Cortex of kidney (tissue), 1 donor: ENCODE measurements at places on chromosomes 6 and 20.

GRCh38 chr6:152117156-152118133 is 310.0 kb downstream of the ESR1 start:
- DNase-seq: no peak

DNA sequence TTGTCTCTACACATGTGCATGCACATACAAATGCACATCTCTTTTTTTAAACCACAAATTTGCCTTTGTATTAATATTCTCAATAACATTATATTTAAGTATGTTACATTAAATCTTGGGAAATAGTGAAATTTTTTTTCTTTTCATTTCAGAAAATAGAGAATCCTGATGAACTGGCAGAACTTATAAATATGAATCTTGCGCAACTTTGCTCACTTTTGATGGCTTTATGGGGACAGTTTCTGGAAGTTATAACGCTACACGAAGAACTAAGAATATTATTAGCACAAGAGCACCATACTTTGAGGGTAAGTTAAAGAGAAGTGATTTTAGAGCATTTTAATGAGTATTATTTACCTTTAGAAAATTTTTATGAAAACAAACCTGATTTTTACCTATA is 64.2 kb upstream of the SDHAF4 start:
- DNase-seq: no peak

DNA sequence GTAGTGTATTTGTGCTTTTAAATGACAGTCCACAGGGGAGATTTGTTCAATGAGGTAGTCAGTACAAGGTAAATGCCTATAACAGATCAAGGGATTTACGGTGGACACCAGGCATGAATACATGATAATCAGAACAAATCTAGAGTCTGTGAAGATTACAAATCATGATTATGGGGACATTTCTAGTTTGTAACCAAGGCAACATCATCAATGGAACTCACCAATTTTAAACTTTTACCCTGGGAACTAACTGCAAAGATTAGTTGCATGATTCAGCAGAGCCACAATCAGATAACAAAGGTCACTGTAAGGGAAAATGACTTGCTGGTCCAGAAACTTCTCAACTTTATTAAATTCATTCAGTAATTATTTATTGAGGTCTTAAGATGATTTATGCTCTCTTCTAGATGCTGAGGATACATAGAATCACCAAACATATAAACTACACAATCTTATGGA is at the start of gene CRISP1:
CRISP1 (minus strand) TSS at position 51 of the 459 bp plus-strand sequence. CDS start 9,135 bp downstream, outside the sequence.
- DNase-seq: no peak

- no peak for DNase-seq
Observed at GRCh38 chr20:33059136-33059535, 5.4 kb downstream of the BPIFB3 start.

GRCh38 chr6:77415706-77416105 is 47.6 kb downstream of the HTR1B start:
- no peak for DNase-seq

- DNase-seq: no peak
Observed at GRCh38 chr6:25872814-25873213, 1.2 kb downstream of the SLC17A3 start.

DNA sequence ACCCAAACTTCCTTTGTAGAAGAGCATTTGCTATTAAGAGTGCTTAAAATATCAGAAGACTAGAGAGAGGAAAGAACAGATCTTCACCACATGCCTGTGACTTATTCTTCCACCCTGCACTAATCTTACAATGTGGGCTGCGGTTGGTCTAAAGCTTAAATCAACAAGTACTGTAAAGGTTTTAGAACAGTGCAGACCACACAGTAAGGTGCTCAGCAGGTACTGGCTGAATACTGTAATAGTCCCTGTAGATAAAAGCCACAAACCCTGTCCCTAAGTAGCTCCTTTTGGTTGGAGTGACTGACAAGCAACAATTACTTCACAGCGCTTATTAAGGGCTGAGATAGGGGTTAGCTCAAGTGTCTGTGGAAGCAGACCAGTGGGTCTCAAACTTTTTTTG is 972 bp upstream of the PHF3 start:
- DNase-seq: no peak

- DNase-seq: no peak
Observed at GRCh38 chr6:138522611-138523010, 23.3 kb upstream of the NHSL1 start.

DNA sequence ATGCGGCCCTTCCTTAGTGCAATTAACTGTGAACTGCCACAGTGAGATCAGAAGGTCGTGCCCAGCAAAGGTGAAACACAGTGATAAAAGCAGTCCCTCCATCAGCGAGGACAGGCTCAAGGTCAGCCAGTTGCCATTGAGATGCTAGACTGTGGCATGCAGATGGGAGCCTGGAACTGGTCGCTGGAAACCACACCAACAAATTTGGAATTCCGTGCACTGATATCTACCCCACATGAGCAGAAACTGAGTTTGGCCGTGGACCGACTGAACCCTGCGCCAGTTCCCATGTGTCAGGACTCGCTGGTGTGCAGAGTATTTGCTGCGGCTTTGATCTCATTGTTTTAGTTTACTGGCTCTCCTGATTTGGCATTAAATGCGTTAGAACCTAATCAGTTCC is 125.6 kb upstream of the QKI start:
- no peak for DNase-seq

GRCh38 chr6:169783401-169783800 is 32.0 kb downstream of the ERMARD start:
- no peak for DNase-seq

- no peak for DNase-seq
Observed at GRCh38 chr6:144646093-144647056, 361.2 kb downstream of the UTRN start.

DNA sequence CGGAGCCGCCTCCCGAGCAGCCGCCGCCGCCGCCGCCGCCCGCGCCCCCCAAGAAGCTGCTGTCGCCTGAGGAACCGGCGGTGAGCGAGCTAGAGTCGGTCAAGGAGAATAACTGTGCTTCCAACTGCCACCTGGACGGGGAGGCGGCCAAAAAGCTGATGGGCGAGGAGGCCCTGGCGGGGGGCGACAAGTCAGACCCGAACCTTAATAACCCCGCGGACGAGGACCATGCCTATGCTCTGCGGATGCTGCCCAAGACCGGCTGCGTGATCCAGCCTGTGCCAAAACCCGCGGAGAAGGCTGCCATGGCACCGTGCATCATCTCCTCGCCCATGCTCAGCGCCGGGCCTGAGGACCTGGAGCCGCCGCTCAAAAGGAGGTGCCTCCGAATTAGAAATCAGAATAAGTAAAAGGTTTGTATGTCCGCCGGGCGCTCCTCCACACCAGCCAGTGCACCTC is 145.2 kb downstream of the SOBP start:
- no peak for DNase-seq

DNA sequence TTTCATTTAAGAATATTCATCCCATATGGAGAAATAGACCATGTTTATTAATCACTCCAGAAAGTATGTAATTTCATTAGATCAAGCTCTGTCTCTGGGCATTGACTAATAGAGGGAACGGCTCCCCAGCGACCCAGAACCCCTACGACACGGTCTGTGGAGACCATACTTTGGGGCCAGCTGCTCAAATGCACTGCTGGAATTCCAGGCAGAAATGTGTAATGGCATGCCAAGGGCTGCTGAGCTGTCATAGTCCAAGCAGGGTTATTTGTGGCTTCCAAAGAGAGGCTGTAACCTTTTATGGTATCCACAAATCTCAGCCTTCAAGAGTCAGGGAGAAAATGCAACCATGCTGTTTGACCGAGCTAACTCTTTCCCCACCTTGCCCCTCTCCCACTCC is 755.8 kb downstream of the DHX35 start:
- no peak for DNase-seq

- no peak for DNase-seq
Observed at GRCh38 chr6:3196770-3197169, 30.7 kb downstream of the TUBB2B start.

DNA sequence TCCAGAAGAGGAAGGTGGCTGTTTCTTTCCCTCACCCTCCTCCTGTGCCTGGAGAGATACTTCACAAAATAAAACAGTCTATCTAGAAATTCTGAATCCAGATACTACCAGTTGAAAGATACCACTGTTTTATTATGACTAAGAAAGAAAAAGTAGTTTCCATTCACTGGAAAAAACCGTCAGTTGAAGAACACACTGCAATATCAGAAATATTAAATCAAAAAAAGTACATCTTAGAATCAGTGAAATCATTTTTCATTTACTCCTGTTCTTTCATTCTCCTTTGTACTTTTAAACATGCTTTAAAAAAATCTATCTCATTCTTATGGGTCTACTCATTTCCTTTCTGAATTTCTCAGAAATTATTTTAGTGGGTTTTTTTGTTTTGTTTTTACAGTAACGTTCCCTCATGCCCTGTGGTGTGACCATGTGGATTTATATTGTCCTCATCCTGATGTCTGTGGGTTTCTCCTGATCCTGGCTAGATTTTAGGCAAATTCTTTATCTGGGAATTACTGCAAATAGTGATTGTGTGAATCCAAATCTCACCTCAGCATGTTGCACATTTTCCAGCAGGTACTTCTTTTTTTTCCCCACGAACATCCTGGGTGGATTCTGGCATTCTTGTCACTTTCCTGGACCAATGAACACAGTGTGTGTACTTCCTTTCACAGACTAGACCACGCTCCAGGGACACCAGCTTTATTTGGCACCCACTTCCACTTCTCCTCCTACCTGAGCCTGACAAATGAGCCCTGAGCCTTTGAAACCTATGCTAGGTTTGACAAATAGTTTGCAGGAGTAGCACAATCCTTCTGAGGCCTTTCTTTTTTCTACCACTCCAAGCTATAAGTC is 114.0 kb upstream of the LAMP5 start:
- no peak for DNase-seq

GRCh38 chr20:5177071-5177470 is 50.3 kb downstream of the CDS2 start:
- no peak for DNase-seq

DNA sequence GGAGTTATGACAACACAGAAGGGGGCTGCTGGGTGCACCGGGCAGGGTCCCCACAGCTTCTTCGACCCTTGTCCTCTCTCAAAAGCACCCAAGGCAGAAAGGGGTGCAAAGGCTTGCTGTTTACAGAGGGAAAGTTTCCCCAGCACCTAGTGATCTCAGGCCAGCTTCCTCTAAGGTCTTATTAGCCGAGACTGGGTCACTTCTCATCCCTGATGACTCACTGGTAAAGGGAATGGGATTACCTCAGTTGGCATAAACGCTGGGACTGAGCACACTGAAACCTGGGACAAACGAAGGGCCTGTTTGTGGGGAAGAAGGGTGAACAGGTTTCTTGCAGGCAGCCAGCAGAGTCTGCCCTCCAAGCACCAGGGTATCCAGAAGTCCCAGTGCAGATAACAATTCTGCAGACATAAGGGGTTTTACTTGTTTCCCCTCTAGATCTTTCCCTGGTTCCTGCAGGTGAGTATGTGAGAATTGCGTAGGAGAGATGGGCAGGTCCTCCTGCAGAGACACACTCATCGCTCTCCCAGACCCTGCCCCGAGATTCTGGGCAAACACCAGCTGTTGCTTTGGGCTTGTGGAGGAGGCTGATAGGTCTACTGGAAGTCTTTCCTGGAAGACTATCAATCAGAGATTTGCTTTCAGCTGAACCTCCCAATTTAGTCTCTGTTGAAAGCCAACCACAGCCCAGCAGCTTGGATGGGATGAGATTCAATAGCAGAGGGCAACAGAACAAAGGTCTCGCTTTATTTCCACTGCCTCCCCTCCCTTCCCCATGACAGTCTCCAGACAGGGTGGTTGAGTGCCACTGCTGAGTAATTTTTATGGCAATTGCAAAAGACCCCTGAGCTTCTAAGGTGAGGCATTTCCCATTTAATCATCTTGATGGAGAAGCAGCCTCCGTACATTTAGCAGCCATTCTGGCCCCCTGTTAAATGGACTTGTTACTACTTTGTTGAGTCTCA is 25.7 kb downstream of the KCNG1 start:
- no peak for DNase-seq

DNA sequence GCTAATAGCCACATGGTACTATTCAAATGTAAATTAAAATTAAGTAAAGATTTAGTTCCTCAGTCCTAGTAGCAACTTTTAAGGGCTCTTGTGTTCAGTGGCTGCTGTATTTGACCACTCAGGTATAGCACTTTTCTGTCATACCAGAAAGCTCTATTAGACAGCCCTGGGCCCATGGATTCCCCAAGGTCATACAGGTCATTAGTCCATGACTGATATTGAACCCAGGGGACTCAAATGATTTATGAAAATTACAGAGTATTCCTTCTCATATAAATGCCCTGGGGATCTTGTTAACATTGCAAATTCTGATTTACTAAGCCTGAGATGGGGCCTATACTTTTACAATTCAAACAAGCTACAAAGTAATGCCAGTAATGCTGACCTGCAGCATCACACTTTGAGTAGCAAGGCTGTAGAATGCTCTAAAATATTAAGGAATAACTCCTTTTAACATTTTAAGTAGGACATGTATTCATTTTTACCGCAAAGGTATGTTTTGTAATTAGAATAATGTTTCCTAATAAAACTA is 29.6 kb downstream of the RNF217 start:
- DNase-seq: no peak

DNA sequence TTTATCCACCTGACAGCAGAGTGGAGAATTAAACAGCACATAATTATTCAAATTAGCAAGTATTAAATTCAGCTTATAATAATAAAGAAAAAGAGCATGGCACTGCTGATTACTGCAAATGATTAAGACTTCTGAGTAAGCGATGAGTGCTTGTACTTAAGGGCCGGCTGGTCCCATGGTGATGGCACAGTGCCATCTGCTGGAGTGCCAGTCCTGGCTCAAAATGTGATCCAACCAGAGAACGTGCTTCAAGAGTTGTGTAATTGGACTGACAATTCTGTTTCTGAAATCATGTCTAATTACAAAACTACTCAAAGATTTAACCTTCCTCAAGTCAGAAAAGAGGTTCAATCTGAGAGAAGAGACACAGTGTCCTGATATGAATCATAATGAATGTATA is 181.6 kb upstream of the RGS17 start:
- DNase-seq: no peak

DNA sequence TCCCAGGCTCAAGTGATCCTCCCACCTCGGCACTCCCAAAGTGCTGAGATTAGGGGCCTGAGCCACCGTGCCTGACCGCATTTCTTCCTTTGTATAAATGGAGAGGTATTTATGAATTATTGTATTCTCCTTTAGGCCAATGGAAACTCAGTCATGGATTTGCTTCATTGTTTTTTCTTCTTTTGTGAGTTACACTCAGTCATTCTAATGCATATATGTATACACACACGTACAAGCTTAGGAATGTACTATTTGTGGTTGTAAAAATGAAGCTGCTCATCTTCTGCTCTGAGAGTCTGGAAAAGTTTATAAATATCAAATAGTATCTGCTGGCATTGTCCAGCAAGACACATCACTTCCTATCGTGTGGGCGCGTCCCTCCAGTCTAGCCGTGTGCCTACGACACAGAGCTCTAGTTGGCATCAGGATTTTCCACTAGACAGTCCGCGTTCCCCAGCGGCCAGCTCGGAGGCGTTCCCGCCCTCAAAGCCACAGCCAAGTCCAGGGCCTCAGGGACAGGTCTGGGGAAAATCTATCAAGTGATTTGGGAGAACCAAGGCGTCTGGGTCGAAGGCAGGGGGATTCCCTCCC is 215.2 kb downstream of the NFATC2 start:
- DNase-seq: no peak

- DNase-seq: no peak
Observed at GRCh38 chr6:170021579-170021978, 269.3 kb downstream of the DLL1 start.

GRCh38 chr6:111301946-111302345 is 181.1 kb downstream of the REV3L start:
- no peak for DNase-seq
